Inflammatory macrophage treated with lipopolysaccharide for 1 hour (primary cell): ENCODE measurements at places on chromosomes 6 and 20.

DNA sequence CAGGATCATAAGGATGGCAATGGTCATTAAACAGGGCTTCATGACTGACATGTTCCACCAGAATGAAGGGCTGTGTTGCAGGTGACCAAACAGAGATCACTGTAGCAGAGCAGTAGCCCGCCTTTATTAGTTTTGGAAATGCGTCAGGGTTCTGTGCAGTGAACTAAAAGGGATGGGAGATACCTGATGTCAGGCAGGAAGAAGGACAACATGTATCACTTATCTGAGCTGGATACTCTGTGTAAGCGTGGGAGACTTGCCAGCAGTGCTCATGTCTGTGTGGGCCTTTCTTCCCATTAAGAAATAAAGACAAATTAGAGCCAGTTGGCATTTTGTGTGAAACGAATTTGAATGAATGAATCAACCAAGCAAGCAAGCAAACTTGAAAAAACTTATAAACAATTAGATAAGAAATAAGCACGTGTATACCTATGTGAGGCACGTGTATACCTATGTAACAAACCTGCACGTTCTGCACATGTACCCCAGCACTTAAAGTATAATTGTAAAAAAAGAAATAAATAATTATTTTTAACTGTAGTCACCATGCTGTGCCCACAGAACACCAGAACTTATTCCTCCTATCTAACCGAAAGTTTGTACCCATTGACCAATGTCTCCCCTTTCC is at the start of gene DEFB116:
Gene DEFB116 (minus strand): TSS at position 51 of the 628 bp plus-strand sequence. CDS start 0 bp downstream, at position 51.
- no peak for DNase-seq

- DNase-seq: no peak
These were observed 198.7 kb upstream of the MYLIP start for GRCh38 chr6:15930207-15930606.

GRCh38 chr6:16961577-16961976 is 140.3 kb upstream of the STMND1 start:
- DNase-seq: no peak

DNA sequence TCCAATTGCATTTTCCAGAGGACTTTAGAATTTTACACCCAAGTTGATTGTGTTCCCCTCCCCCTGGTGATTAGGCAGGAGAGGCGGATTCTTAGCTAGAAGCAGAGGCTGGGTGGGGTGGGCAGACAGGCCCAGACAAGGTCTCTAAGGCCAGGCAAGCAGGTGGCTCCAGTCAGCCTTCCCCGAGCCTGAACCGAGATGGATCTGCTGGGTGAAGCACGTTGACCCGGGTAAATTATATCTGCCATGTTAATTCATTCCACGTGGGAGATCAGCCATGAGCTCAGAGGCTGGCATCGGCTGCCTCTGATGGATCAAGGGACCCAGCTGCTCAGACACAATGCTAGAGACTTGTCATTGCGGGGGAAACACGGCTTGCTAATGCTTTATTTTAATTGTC is 159.5 kb upstream of the MAFB start:
- no peak for DNase-seq

- DNase-seq: no peak
These were observed 137.3 kb downstream of the STXBP5 start for GRCh38 chr6:147341486-147341885.

- DNase-seq: no peak
These were observed 24.1 kb upstream of the UNC93A start for GRCh38 chr6:167266830-167267555.

DNA sequence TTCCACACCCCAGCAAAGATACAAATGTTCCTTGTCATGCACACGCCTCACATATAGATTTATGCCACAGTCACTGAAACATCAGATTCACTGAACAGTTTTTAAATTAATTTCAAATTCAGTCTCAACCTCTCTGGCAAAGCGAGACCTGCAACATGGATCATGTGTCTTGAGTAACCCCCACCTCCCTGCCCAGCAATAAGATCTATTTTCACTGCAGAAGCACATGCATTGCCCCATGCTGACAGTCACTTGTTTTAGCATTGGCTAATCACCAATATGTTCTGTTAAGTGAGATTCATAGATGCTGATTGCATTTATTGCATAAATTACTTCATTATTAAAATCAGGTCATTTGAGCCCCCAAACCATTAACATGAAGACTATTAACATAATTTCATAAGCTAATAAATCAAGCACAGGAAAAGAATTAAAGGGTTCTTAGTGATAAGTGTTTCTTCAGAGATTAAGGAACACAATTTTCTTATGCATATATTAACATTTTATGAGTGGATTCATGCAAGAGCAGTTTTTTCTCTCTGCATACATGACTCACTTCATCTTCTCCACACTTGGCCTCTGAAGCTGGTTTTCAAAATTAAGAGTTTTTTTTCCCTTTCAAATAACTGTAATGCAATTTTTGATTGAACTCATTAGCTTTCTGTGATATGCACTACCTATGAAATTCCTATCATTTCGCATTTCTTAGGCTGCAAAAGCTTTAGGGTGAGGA is 173.2 kb upstream of the SOX4 start:
- no peak for DNase-seq

GRCh38 chr6:11397622-11398450 is 139.7 kb upstream of the TMEM170B start:
- DNase-seq: no peak

DNA sequence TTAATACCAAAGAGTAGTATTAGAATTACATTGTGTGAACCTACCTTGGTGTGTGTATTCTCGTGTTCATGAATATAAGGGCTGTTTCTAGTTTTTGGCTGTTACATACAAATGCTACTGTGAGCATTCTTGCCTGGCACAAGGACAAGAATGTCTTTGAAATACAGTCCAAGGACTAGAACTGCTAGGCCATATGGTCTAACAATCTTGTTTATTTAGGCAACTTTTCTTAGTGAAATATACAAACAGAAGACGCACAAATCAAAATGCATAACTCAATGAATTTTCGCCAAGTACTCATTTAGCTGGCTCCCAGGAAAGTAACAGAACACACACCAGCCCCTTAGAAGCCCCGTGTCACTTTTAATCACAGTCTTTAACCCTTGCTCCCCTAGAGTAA is 28.5 kb downstream of the KDM1B start:
- DNase-seq: no peak

DNA sequence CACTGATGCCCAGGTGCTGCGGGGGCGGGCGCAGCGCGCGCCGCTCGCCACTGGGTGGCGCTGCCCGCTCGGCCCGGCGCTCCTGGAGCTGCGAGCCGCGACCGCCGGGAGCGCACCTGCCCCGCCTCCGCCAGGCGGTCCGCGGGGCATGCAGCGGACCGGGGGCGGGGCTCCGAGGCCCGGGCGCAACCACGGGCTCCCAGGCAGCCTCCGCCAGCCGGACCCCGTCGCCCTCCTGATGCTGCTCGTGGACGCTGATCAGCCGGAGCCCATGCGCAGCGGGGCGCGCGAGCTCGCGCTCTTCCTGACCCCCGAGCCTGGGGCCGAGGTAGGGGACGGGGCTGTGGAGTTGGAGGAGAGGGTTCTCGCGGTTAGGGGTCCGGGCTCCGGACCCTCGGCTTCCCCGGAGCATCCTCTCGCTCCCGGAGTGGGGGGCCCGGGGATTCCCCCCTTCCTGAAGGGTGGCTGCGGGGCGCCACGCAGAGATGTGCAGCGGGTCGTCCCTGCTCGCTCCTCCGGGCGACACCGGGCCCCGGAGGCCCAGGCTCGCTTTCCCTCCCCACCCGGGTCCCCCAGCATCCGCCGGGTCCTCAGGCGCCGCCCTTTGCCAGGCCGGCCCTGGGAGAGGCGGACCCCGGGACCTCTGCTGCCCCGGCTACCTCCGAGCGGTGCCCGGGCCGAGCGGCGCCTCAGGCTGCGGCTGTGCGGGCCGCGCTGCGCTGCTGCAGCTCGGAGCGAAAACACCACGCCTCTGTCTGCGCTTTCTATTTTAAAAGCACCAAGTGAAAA is at the start of gene BCAS4:
Gene BCAS4 (plus strand): TSS at position 216 of the 789 bp plus-strand sequence. CDS start 23 bp downstream, at position 239.
- peak; percentile 56 for DNase-seq

DNA sequence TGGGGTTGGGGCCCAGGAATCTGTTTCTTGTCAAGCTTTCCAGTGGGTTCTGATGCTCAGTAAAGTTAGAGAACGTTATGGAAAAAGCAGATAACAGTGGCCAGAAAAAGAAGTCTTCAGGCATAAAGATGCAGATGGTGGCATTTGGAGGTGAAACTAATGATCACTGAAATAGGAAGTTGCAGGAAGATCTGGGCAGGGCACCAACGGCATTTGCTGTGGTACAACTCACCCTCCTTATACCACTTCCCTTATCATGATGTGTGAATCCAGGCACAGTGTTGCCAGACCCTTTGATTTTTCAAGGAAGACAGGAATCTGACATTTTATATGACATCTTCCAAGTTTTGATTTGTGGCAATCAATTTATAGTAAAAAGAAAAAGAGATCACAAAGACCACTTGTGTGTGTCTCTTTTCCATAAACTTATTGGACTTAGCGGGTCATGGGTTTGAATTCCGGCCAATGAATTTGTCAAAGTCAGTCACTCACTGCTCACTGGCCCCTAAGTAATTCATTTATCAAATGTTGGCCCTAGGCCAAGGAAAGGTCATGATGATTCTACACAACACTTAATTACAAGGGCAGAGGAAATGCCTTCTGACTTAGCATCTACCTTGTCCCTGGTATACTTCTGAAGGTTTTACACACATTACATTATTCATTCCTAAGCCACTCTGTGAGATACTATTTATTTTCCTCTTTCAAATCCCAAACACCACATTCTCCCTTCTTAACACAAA is 37.6 kb downstream of the LAMP5 start:
- peak; percentile 9 for DNase-seq

GRCh38 chr6:43817192-43817591 is 47.2 kb downstream of the VEGFA start:
- DNase-seq: peak; percentile 29

GRCh38 chr20:38336726-38337125 is 9.6 kb upstream of the LBP start:
- DNase-seq: no peak

DNA sequence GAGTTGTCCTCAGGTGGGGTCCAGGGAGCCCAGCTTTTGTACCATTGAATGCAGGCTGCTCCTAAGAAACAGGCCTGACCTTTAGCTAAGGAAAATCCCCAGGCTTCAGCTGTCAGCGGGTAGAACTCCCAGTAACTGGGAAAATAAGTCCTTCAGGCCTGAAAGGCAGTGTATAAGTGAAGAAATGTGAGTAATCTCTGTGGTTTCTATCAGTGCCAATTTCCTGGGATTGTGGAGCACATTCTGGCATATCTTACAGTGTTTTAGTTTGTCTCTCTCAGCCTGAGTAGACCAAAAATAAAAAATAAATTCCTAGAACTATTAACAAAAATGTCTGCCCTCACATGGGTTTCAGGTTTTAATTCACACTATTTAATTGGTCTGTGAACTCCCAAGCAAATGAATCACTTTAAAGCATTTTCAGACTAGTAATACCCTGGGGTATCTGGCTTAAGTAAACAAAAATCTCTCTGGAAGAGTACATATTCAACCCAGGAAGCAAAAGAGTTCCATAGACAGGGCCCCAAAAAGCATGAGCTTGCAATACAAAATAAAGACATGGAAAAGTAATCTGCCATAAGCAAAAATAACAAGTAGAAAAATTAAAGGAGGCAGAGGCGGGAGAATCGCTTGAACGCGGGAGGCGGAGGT is 566.2 kb upstream of the NOX3 start:
- no peak for DNase-seq
